Dorsolateral prefrontal cortex (tissue), 122 donors: ENCODE measurements at places on chromosomes 12 and 14.

DNA sequence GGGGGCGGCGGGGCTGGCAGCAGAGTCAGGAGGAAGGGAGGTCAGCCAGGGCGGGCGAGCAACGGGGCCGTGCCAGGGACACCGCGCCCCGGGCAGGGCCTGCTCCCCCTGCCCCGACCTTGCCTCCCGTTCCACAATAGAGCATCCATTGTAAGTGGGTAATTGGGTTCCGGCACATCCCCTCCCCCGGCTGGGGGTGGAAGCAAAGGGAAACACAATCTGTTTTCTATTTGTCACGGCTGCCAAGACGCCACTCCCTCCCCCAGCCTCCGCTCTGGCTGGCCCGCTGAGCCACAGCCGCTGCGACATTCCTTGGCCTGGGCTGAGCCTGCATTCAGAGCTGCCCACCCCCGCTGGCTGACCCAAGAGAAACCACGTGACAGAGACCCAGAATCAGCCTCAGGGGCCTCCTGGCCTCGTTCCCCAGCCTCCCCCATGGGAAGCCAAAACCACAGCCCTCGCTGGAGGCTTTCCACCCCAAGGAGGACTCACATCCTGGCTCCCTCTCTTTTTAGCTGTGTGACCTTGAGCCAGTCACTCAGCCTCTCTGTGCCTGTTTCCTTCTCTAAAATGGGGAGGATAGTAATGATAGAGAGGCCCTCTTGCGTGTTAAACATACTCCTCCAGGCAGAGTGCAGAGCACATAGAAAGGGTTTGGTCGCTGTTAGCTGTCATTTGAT, 117.6 kb downstream of the SCARB1 start:
- DNase-seq, result peak; percentile 96

DNA sequence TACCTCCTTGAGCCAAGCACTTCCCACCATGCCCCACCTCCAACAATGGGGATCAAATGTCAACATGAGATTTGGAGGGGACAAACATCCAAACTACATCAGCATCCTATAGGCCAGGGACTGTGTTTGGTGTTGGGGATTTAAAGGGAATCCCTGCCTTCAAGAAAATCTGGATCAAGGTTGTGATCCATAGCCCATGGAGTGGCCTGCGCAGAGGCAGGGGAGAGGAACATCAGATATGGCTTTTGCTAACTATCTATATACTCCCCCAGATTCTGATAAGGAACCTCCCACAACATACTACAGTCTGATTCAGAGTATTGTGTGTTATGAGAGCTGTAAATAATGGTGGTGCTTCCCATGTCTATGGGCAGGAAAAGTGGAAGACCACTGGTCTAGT, 5.1 kb downstream of the KIF5A start:
- DNase-seq, result no peak

- DNase-seq, result peak; percentile 8
Measured at GRCh38 chr12:49949866-49950265, 671 bp upstream of the AQP2 start.

GRCh38 chr12:22083167-22083566, 37.1 kb downstream of the CMAS start:
- no peak for DNase-seq

- no peak for DNase-seq
Measured at GRCh38 chr14:73180385-73180805, 44.1 kb downstream of the PSEN1 start.

- no peak for DNase-seq
Measured at GRCh38 chr12:113838896-113839295, 127.2 kb downstream of the RBM19 start.

DNA sequence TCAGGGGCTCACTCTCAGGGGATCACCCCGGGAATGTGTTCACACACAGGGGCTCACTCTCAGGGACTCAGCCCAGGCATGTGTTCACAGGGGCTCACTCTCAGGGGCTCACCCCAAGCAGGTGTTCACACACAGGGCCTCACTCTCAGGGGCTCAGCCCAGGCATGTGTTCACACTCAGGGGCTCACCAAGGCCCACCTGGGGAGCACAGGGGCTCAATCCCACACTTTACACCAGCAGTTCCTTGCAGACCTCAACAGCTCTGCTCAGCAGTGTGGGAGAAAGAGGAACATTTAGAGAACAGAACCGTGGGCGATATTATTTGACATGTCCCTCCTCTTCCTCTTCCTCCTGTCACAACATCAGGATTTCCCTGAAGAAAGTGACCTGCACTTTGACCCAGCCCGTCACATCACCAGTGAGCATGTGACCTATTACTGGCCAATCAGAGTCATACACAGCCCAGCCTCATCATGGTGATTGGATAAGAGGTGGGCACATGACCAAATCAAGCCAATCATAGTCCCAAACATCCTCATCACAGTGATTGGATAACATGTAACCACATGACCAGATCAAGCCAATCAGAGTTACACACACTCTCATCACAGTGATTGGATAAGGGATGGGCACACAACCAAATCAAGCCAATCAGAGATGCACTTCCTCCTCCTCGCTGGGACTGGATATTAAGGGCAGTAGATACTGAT, 359.4 kb upstream of the SFSWAP start:
- DNase-seq, result no peak

GRCh38 chr12:111103583-111103982, 183.2 kb upstream of the MYL2 start:
- DNase-seq, result no peak

DNA sequence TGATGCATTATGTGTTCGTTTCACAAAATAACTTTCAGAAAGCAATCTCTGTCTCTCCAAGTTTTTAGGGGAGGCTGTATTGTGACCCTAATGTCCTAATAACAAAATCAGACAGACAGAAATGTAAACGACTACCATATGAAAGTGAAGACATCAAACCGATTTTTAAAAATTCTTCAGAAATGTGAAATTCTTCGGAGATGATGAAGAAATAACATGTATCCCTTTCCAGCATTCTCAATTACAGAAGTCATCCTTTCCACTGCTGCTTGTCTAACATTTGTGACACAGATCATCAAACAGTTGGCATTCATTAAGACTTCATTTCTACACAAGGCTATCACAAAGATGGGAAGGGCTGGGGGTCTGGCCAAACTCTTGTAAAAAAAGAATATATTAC, 41.0 kb downstream of the DMAC2L start:
- DNase-seq, result no peak
